Suppressor macrophage (primary cell): ENCODE measurements at places on chromosomes 6 and 20.

DNA sequence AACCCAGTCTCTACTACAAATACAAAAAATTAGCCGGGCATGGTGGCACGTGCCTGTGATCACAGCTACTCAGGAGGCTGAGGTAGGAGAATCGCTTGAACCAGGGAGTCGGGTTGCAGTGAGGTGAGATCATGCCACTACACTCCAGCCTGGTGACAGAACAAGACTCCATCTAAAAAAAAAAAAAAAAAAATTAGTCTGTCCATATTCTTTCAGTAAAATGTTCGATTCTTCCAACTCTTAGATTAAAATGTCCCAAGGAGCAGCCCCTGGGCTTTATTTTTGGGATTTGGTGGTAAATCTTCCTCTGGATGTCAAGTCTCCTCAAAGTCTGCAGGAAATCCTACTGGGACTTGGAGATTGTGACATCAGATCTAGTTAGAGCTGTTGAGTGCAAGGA, 101.0 kb upstream of the EEF1E1 start:
- no peak for DNase-seq

- DNase-seq: no peak
These were observed 8.3 kb upstream of the MARCKS start for GRCh38 chr6:113848811-113849210.

GRCh38 chr6:94278146-94278545, 858.8 kb upstream of the EPHA7 start:
- no peak for DNase-seq

- peak; percentile 97 for DNase-seq
These were observed at the start of gene SRSF6 for GRCh38 chr20:43457640-43458421. SRSF6 (plus strand) TSS chr20:43457896; CDS start chr20:43458034, 138 bp downstream.

DNA sequence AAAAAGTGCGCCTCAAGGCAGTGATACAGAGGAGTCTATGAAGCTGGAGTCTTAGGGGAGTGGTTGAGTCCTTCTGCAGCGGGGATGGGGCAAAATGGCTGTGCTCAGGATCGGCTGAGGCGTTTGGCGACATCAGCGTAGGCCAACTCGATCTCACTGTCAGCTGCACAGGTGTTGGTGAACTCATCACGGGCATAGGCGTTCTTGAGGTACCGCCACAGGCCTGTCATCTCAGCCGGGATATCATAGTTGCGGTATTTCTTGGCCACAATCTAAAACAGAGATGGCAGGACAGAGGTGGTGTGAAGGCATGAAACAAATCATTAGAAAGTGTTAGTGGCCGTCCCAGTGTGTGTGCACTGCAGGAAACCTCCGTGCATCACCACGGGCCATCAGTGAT, 112.7 kb downstream of the CLIC5 start:
- no peak for DNase-seq

DNA sequence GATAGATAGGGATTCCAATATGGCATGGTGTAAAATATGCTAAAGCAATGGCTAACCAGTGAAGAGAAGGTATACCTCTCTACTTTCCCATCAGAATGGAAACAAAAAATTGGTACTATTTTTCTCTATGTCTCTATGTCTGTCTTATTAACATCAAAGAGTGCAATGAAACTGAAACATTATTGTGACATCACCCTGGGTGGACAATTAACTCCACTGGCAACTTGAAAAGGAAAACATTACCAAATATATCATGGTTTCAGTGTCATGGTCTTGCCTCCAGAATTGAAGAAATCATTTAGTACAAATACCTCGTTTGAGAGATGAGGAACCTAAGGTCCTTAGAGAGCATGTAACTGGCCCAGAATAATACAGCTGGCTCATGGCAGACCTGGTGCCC, 1132.5 kb upstream of the MAP3K7 start:
- DNase-seq: no peak

DNA sequence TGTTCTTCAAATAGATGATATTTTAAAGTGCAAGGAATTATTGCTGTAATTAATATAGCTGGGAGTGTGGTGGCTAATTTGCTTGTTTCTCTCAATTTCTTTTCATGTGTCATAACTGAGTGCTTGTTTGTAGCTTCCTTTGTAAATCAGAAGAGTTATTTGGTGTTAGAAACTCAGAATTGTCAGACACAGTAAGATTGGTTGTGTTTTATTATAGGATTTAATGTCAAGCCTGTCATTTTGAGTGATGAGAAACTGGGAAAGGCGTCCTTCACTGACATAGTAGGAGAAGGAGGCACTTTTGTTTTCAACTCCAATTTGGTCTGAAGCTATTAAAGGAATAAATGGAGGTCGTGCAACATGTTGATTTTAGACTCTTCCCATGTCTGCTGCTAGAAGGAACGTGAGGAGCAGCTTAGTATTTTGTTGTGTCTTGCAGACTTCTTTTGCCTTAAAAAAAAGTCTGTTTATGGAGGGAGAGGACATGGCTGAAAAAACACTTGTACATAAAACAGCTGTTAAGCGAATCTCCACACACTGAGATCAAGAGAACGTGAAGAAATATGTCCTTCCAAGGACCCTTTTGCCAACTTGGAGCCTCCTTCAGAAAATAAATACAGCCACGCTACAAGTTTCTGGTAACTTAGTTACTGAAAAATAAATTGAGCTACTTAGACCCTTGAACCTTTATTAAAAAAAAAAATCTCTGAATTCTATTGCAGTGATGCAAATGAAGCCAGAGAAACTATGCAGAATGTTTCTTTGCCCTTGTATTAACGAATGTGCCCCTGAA, 59.5 kb downstream of the BMP6 start:
- no peak for DNase-seq

GRCh38 chr6:164795056-164795815, 514.2 kb downstream of the C6orf118 start:
- no peak for DNase-seq

GRCh38 chr6:16712931-16713484, 48.3 kb downstream of the ATXN1 start:
- DNase-seq: peak; percentile 93

DNA sequence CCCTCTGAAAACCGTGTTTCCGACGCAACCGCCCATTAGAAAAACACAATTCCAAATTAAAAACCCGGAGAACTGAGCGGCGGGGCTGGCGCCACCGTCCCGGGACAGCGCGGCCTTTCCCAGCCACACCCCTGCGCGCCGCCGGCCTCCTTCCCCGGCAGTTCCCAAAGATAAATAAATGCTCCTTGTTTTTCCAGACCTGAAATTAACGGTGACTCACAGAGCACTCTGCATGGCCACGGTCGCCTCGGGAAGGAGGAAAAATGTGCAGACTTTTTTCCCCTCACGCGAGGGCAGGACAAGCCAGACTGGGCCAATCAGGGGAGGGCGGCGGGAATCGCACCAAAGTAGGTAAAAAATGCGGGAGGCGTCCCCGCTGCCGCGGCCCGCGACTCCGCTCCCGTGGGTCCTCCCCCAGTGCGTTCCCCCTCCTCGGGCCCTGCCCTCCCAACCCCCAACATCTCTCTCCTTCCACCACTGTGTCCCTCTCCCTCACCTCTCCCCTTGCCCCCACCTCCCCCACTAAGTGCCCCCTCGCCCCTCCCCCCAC, 828 bp upstream of the DSTN start:
- peak; percentile 50 for DNase-seq

- DNase-seq: peak; percentile 71
These were observed 195.4 kb upstream of the RUNX2 start for GRCh38 chr6:45132658-45133294.

- peak; percentile 40 for DNase-seq
These were observed 8.2 kb upstream of the TAF8 start for GRCh38 chr6:42042108-42042507.

DNA sequence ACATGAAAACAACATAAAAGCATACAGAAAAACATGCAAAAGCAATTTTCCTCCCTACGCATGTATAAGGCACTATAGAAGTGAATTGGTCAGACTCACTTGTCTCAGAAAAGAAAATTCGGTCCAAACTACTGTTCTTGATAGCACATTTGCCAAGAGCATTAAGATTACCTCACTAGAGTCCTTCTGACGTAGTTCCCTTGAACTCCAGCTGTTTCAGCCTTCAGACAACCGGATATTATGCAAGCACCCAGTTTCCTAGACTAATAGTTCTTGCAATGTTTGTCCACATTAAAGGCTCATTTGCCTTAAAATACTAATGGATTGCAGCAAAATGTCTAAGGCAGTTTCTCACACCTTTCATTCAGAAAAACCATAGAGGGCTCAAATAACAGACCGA, 2.5 kb upstream of the CASS4 start:
- peak; percentile 69 for DNase-seq

GRCh38 chr6:3348821-3349220, 90.1 kb downstream of the PSMG4 start:
- DNase-seq: no peak

DNA sequence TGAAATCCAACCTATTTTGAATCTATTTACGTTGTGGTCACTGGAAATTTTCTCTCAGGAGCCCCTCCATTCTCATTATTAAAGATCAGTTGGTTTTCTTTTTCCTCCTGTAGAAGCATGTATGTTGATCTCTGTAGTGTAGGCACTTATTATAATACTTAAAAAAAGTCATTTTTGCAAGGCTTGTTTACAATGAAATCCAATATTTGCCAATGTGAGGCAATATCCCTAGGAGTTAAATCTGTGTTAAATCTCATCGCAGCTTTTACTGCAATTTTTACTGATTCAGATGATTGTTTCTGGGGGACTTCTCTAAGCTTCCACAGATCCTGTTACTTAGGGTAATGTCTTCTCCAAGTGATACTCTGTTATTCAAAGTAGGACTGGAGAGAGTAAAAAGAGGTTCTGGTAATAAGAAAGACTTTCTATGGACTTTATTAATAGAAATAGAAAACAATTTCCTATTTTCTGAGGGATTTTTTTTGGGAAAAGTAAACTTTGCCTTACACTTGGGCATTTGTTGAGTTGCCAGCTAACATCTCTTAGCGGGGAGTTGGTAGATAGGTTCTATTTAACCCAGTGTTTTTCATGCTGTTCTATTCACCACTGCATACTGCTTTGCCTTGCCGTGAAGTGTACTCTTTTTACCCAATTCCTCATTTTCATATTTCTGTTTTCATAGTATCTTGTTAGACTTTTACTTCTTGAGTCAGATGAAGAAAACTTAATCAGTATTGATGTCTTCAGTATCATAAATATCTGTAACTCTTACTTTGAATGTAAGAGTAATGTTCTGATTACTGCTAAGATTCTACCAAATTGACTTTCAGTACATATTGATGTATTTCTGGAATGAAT, 48.6 kb downstream of the CDKAL1 start:
- DNase-seq: no peak

DNA sequence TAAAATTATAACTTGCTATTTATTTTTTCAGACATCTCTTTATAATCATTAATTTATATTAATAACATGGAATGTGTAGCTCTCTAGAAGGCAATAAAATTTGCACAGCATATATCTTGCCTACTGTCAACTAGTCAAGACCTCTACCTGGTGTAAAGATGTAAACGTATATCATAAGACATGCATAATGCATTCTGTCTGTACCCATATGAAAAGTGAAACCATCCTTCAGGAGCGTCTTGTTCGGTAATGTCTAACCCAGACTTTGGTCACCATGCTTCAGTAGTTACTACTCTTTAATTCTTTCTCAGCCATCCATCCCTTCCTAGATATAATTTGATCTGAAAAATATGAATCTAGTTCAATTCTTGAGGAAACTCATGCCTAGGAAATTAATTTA, 21.0 kb downstream of the CEP43 start:
- DNase-seq: no peak

DNA sequence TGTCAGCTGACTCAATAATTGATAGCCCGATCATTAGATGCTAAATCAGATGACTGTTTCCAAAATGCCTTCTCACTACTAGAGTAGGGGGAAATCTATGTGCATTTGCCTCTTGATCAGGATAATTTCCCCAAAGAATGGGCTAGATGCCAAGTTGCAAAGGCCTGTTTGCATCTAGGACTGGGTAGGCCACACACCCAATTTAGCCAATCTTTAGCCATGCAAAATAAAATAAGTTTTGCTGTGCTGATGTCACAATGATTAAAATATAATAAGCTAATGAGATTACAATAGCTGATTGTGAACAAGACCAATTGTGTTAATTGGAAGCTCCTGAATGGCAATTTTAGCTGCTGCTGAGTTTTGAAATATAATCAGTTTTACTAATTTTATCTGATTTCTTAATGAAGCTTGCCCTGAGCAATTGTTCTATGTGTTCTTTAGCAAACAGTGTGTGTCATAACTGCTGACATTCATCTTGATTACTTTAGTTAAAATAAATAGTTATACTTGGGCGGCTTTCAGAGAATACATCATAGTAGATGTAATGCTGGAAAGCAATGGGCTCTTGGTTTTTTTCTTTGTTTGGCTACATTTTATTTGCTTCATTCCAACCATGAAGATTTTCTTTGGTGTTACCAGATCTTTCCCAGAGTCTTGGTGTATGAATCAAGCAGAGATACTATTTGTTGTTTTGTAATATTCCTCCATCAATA, 973.2 kb upstream of the SLC35B3 start:
- DNase-seq: no peak

- DNase-seq: no peak
These were observed 108.8 kb upstream of the JARID2 start for GRCh38 chr6:15137086-15137485.
